ENCODE measurements at places on chromosomes 12 and 14. TPM values are rescaled to one million over a fixed set of nuclear protein-coding genes. Genes with fewer than 3 reads are reported as not detected.

The PRKCH gene
- 24.9 TPM for total RNA-seq

The TTC8 gene
- total RNA-seq, result 8.0 TPM

The ZFHX2 gene
- 0.85 TPM for total RNA-seq

GRCh38 chr14:100950024-100950423 lies 46.5 kb upstream of the RTL1 start:
- no peaks in the 10 kb centered on the region for H3K36me3 ChIP-seq
- no peaks in the 10 kb centered on the region for H3K4me1 ChIP-seq
- no peak overlapping the region for H3K4me3 ChIP-seq
- no peaks in the 10 kb centered on the region for H3K27me3 ChIP-seq

GRCh38 chr12:108338915-108339657 lies at the start of gene CMKLR1:
Gene CMKLR1 (minus strand): TSS chr12:108339311. CDS start chr12:108293591, 45,720 bp downstream.
- H3K27me3 ChIP-seq, result no peaks in the 10 kb centered on the region
- H3K4me3 ChIP-seq, result peak within 1 kb of the TSS; percentile 40
- H3K36me3 ChIP-seq, result no peaks in the 10 kb centered on the region
- peak within 1 kb of the TSS; percentile 77 for H3K27ac ChIP-seq
- DNase-seq, result peak; percentile 80

- no peaks in the 10 kb centered on the region for H3K27me3 ChIP-seq
- no peak for DNase-seq
- H3K27ac ChIP-seq, result peak overlapping the region; percentile 45
- H3K4me3 ChIP-seq, result no peak overlapping the region
Measured at GRCh38 chr12:51897181-51897580, 9.3 kb downstream of the ANKRD33 start.

DNA sequence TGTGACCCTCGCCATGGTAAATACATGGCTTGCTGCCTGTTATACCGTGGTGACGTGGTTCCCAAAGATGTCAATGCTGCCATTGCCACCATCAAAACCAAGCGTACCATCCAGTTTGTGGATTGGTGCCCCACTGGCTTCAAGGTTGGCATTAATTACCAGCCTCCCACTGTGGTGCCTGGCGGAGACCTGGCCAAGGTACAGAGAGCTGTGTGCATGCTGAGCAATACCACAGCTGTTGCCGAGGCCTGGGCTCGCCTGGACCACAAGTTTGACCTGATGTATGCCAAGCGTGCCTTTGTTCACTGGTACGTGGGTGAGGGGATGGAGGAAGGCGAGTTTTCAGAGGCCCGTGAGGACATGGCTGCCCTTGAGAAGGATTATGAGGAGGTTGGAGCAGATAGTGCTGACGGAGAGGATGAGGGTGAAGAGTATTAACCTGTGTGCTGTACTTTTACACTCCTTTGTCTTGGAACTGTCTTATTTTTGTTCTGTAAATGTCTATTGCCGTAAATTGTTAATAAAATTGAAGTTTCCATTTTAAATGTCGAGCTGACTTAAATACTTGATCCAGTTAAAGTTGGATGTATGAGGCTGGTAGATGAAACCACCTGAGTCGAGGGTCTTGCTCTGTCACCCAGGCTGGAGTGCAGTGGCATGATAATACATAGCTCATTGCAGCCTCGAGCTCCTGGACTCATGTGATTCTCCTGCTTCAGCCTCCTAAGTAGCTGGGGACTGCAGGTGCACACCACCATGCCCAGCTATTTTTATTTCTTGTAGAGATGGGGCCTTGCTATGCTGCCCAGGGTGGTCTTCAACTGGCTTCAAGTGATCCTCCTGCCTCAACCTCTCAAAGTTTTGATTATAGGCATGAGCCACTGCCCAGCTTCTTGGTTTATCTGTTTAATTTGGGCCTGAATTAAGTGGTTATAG lies 8.2 kb downstream of the TUBA1C start:
- H3K36me3 ChIP-seq, result peaks cover 27% of the 10 kb centered on the region
- H3K27me3 ChIP-seq, result no peaks in the 10 kb centered on the region
- no peak overlapping the region for H3K4me3 ChIP-seq
- no peak for DNase-seq
- H3K27ac ChIP-seq, result no peak overlapping the region

- no peak for DNase-seq
- H3K4me1 ChIP-seq, result no peaks in the 10 kb centered on the region
- peaks cover 43% of the 10 kb centered on the region for H3K36me3 ChIP-seq
- H3K4me3 ChIP-seq, result no peak overlapping the region
- no peaks in the 10 kb centered on the region for H3K27me3 ChIP-seq
Measured at GRCh38 chr14:69087061-69087461, 65.9 kb downstream of the DCAF5 start.

DNA sequence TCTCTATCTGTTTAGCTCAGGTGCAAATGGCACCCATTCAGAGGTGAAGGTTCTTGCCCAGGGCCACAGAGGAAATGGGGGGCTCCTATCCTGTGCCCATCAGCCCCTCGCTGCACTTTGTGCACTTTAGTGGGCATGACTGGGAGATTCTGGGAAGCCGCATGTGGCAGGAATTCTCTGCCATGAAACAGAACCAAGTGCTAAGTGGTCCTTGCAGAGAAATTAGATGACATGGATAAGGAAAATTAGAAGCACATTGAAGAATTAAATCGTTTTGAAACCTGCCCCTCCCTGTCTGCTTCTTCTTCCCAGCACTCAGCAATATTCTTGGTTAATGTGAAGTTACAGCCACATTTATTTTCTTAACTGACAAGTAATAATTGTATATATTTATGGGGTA lies 185.2 kb upstream of the RTL1 start:
- H3K27ac ChIP-seq, result no peak overlapping the region
- DNase-seq, result no peak
- no peak overlapping the region for H3K4me3 ChIP-seq
- no peaks in the 10 kb centered on the region for H3K27me3 ChIP-seq

GRCh38 chr12:43325786-43326185 lies 226.2 kb downstream of the ADAMTS20 start:
- DNase-seq, result no peak
- H3K27me3 ChIP-seq, result no peaks in the 10 kb centered on the region
- H3K4me1 ChIP-seq, result no peaks in the 10 kb centered on the region
- H3K36me3 ChIP-seq, result no peaks in the 10 kb centered on the region
- no peak overlapping the region for H3K27ac ChIP-seq
- H3K4me3 ChIP-seq, result no peak overlapping the region

DNA sequence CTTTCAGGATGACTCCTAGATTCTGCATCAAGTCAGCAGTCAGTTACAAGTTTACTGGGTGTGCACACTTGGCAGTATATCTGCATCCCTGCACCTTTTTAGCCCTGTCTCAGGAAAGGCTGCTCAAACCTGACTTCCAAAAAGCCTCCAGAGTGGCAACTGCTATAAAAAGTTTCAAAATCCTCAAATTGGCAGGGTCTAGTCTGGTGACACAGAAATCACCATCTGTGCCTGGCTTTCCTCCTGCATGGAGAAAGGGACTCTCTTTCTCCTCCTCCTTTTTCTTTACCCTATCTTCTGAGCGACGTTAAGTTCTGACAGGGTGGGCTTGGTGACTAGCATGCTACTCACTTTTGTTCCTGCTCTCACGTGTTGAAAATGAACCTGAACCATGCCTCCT lies 679.5 kb downstream of the C12orf50 start:
- no peaks in the 10 kb centered on the region for H3K4me1 ChIP-seq
- DNase-seq, result no peak
- H3K27ac ChIP-seq, result no peak overlapping the region
- H3K4me3 ChIP-seq, result no peak overlapping the region

GRCh38 chr14:31934767-31935266 lies 142.3 kb upstream of the ARHGAP5 start:
- no peaks in the 10 kb centered on the region for H3K36me3 ChIP-seq
- H3K27me3 ChIP-seq, result no peaks in the 10 kb centered on the region
- no peak for DNase-seq
- H3K27ac ChIP-seq, result no peak overlapping the region
- H3K4me3 ChIP-seq, result no peak overlapping the region

- no peaks in the 10 kb centered on the region for H3K36me3 ChIP-seq
- H3K4me1 ChIP-seq, result no peaks in the 10 kb centered on the region
- H3K27me3 ChIP-seq, result no peaks in the 10 kb centered on the region
- DNase-seq, result no peak
- no peak overlapping the region for H3K27ac ChIP-seq
- no peak overlapping the region for H3K4me3 ChIP-seq
Measured at GRCh38 chr12:5590316-5590715, 158.4 kb downstream of the NTF3 start.

DNA sequence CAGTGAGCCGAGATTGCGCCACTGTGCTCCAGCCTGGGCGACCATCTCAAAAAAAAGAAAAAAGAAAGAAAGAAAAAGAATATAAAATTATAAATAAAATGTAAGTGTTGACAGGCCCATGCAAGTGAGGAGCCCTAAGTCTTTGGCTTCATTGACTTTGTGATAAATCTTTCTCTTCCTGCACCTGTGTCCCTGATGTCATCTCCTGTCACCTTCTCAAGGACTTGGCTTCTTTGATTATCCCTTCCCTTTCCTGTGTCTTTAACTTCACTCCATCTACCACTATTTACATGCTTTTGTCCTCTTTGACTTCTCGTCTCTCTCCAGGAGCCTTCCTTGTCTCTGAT lies 33.6 kb upstream of the WNK1 start:
- H3K27ac ChIP-seq, result peak overlapping the region; percentile 96
- no peak for DNase-seq
- H3K4me3 ChIP-seq, result no peak overlapping the region
- no peaks in the 10 kb centered on the region for H3K27me3 ChIP-seq
